Jurkat, Clone E6-1 (cell line): ENCODE measurements at places on chromosomes 12 and 14.
A peak's percentile ranks its signal among the peaks of the same experiment; 100 is the strongest.

DNA sequence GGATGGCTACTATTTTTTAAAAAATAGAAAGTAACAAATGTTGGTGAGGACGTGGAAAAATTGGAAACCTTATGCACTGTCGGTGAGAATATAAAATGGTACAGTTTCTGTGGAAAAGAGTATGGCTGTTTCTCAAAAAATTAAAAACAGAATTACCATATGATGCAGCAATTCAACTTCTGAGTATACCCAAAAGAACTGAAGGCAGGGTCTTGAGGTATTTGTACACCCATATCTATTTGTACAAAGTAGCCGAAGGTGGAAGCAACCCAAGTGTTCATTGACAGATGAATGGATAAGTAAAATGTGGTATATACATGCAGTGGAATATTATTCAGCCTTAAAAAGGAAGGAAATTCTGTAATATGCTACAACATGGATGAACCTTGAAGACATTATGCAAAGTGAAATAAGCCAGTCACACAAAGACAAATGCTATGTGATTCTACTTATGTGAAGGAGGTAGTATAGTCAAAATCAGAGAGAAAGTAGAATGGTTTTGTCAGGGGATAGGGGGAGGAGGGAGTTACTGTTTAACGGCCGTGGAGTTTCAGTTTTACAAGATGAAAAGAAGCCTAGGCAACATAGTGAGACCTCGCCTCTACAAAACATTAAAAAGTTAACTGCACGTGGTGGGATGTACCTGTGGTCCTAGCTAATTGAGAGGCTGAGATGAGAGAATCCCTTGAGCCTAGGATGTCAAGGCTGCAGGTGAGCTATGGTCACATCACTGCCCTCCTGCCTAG lies 38.4 kb upstream of the CCT2 start:
- DNase-seq = no peak

- DNase-seq = peak; percentile 45
Measured at GRCh38 chr12:120015313-120015712, 26.3 kb downstream of the BICDL1 start.

GRCh38 chr12:28507033-28507432 lies 316.8 kb downstream of the CCDC91 start:
- DNase-seq = no peak

DNA sequence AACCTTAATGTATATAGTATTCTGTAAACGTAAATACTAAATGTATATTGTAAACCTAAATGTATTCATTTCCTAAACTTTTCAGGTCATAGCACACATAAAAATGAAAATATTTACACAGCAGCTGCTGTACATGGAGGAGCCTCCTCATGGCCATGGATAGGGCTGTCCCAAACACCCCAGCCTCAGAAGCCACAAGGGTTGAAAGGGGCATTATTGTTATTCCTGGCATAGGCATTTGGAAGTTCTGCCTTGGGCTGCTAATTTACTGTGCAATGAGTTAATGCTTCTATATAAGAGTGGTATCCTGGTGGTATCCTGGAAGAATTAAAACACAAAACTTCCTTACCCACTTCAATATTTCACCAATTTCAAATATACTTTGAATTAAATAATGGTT lies 159.4 kb downstream of the SLC5A8 start:
- no peak for DNase-seq

- no peak for DNase-seq
Measured at GRCh38 chr12:92899386-92900001, 29.6 kb downstream of the EEA1 start.

DNA sequence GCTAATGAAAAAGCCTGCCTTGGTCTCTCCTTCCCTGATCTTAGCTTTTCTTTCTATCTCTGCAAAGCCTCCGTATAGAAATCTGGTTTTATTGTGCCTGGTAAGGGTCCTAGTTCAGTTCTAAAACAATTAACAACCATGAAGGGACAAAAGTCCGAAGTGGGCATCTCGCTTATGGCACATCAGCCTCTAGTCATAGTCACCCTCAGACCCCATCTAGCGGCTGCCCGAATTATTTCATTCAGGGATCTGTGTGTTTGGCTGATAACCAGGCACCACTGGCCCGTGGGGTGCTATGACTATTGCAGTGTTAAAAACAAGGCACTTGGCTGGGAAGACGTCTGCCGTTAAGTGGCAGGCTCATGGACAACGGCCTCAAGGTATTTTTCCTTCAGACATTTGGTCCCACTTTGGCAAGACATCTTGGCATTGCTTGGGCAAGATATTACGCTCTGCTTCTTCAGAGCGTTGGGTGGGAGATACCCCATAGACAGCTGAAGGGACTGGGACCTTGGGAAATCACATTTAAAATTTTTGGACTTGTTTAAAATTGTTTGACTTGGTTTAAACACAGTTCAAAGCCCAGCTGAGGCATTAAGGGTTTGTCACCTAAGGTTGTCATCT lies 87.1 kb downstream of the SINHCAF start:
- DNase-seq = peak; percentile 36

- no peak for DNase-seq
Measured at GRCh38 chr14:49463146-49463545, 123.0 kb downstream of the RPS29 start.

- no peak for DNase-seq
Measured at GRCh38 chr12:109949089-109949488, 47.1 kb downstream of the GIT2 start.

DNA sequence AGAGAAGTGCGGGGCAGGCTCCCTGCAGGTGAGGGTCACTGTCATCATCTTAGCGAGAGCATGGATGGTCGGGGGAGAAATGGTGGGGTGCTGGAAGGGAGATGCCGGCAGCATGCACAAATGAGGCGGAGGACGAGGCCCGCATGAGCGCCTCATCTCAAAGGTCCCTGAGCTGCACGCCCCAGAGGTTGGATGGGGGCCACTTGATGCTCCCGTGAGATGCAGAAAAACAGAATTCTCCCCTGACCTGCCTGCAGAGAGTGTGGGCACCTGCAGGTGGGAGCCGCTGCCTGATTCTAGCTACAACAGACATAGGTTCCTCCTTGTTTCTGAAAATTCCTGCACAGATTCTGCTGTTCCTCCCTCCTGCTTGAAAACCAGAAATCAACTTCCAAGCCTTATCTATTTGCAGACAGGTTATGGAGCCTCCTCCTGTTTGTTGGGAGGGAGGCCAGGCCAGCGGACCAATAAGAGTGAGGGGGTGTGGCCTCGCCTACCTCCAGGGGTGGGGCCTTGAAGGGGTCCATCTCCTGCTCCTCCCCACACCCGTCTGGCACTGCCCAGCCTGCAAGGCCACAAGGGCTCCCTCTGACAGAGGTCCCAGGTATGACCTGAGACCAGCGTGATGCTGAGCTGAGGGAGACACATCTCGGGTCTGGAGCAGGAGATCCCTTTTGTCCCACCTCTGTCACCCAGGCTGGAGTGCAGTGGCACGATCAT lies 67.2 kb downstream of the KDM2B start:
- no peak for DNase-seq

GRCh38 chr12:117277875-117278274 lies 83.6 kb downstream of the NOS1 start:
- DNase-seq = no peak

- no peak for DNase-seq
Measured at GRCh38 chr14:28983279-28983678, 216.7 kb downstream of the FOXG1 start.

DNA sequence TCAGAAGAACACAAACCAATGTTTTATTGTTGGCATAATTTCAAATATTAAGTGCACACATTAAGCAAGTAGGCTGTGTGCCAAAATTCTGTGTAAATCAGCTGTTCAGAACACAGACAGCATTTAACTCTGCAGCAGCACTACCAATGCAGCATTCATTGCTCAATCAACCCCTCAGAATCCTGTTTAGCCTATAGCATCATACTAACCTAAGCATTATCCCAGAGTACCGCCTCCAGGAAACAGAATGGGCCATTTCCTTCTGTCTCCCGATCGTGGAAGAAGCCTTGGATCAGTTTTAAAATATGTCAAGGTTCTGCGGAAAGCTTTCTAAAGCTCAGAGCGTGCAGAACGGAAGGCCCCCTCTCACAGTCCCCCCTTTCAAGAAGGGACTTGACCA lies 3.3 kb downstream of the IL26 start:
- DNase-seq = no peak

DNA sequence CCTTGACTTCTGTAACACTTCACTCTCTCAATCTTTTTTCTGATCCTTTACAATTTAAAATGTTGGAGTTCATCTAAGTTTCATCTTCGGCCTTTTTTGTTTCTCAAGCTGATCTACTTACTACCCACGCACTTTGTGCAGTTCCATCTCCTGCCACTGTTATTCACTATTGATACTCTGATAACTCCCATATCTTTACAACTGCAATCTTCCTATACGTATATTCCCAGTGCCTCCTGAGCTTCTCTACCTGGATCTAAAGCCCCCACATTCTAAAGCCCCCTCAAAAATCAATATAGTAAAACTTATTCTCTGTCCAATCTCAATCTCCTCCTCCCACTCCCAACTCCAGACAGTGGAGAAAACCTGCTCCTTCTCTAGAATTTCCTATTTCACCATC lies 5.9 kb downstream of the ATG2B start:
- DNase-seq = no peak

DNA sequence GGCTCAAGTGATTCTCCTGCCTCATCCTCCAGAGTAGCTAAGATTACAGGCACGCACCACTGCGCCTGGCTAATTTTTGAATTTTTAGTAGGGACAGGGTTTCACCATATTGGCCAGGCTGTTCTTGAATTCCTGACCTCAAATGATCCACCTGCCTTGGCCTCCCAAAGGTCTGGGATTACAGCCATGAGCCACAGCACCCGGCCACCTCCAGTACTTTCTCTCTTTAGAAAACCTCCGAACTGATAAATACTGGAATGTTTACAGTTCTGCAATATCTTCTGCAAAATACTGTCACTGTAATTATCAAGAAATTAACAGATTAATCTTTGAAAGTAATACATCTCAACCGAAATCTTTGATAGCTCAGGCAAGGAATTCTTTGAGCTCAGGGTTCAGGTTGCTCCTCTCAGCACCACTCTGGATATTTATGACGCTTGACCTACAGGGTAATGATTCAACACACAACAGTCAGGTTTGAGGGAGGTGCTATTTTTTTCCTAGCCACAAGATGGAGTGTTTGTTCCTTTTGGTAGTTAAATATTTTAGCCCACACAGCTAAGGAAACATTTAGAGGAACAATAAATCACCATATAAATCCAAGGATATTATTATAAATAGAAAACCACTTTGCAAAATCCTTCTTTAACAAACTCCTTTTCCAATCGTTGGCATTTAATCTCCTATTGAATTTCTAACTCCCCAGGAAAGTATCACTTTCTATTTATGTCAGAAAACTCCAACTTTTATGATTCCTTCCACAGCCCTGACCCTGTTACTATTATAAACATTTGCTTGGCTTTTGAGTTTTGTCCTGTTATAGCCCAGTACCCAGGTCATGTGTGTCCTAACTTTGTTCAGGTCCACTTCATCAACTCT lies 48.6 kb upstream of the GTF2A1 start:
- DNase-seq = peak; percentile 75

DNA sequence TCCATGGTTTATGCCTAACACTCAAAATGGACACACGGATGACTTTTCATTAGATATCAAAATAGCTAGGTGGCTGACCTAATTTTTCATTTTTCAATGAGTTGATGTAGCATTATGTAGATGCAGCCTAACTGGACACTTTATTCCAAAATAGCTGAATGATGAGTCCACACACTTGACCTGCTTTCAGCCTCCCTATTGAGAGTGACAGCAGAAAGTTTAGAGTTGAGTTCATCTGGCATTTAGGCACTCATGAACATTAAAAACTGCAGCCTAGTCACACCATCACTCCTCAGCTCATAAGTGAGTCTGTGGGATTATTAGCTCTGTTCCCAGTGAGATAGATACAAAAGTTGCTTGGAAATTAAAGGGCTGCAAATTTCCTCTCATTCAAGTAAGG lies 307.3 kb upstream of the PRKD1 start:
- DNase-seq = no peak

DNA sequence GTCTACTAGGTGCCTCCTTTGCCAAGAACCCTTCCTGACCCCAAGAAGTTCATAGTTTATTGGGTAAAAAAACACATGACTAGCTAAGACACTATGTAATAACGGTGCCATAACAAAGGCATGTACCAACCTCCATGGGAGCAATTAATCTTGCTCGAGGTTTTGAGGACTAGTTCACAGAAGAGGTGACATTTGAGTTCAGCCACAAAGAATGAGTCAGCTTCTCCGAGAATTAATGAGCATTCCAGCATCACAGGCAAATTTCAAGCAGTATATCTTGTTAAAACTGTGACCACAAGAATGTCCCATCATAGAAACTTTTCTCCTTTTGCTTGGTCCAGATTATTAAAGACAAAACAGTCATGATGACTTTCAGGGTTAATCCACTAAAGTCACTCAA lies 113.0 kb upstream of the RAP1B start:
- DNase-seq = no peak

GRCh38 chr12:22416801-22417200 lies 82.3 kb upstream of the ST8SIA1 start:
- DNase-seq = no peak
